ENCODE measurements at places on chromosomes 2 and 18.

DNA sequence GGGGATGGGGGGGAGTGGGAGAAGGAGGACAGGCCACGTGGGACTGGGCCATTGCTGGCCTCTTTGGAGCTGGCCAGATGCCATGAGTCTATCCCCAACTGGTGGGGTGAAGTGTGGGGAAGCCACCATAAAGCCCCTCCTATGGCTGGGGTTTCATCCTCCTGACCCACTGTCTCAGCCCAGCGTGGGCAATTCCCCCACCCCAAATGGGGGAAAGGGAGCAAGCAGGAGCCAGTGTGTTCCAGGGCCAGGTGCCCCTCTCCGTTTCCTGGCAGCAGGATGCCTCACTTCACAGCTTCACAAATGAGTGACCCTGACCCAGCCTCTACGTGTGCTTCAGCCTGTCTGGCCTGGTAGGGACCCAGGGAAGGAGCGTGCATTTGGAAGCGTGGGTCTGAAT lies 474.7 kb upstream of the HS6ST1 start:
- no peak for DNase-seq

- DNase-seq = no peak
Measured at GRCh38 chr2:226155093-226155875, 644.3 kb downstream of the IRS1 start.

GRCh38 chr18:50724751-50725151 lies 95.1 kb downstream of the MRO start:
- no peak for DNase-seq

DNA sequence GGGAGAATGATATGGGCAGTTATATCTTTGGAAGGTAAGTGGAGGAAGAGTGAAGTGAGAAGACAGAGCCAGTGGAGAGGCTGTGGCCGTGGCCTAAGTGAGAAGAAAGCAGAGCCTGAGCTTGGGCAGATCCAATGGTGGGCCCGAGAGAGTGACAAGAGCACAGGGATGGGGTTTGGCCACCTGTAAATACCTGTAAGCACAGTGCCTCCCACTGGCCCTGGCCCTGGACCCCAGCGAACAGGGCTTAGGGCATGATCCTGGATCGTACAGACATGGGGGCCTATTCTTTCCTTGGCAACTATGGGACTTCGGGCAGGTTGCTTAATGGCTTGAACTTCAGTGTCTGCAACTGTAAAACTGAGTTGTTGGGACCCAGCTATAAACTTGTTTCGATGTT lies 44.1 kb downstream of the MTCL1 start:
- no peak for DNase-seq

DNA sequence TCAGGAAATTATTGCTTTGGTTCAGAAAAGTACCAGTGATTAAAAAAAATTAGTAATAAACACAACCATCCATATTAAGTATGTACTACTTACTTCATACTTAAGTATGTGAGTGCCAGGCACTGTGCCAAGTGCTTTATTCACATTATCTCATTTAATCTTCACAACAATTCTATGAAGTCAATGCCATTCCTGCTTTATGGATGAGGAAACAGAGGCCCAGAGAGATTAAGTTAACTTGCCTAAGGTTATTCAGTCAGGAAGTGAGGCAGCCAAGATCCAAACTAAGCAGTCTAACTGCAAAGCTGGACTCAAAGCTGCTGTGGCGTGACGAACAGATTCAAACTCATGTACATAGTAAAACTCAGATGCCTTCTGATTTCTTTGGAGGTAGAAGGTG lies 22.3 kb downstream of the DTNB start:
- no peak for DNase-seq

DNA sequence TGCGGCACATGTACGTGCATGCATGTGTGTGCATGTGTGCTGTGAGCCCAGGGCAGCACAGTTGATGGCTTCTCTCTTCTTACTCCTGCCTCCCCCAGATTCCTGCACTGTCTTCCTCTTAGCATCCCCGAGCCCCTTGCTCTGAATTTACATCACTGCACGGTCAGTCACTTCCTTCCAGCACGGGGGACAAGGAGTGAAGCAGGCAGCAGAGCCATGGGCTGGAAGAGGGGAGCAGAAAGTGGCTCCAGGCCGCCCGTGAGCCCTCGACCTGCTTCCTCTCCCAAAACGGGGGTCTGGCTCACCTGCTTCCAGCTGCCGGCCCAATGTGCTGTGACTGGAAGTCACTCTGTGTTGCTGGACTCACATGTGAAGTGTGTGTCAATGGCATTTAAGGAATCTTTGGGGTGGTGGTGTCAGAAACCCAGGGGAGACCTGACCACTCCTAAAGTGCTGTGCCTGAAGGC lies 106.1 kb downstream of the FAM210A start:
- DNase-seq = peak; percentile 27

- no peak for DNase-seq
Measured at GRCh38 chr2:61463769-61464475, 7.0 kb downstream of the USP34 start.

DNA sequence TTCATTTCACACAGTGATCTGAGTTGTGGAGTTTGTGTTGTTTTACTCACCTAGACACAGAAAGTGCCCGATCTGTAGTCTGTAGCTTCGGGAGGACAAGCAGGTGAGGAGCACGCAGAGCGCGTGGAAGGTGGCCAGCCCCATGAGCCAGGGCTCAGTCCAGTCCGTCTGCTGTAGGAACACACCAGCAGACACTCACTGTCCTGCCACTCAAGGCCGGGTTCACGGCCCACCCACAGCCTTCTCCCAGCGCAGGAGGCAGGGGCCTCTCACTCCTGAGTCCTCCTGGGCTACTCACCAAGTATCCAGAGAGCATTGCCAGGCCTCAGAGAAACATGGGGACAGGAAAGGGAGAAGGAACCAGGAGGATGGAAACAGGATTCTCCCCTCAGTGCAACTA lies 1.7 kb downstream of the TMEM18 start:
- no peak for DNase-seq
